ENCODE measurements at places on chromosomes 1 and 21. TPM values are rescaled to one million over a fixed set of nuclear protein-coding genes. Genes with fewer than 3 reads are reported as not detected.
A peak's percentile ranks its signal among the peaks of the same experiment; 100 is the strongest.

- H3K27me3 ChIP-seq = no peaks in the 10 kb centered on the region
- H3K4me3 ChIP-seq = no peak overlapping the region
- H3K27ac ChIP-seq = no peak overlapping the region
These were observed 192.4 kb upstream of the PTGFR start for GRCh38 chr1:78298349-78298748.

- no peaks in the 10 kb centered on the region for H3K36me3 ChIP-seq
- DNase-seq = no peak
- no peak overlapping the region for H3K4me3 ChIP-seq
- H3K27ac ChIP-seq = no peak overlapping the region
These were observed 77.9 kb upstream of the NFIA start for GRCh38 chr1:61004262-61005003.

DNA sequence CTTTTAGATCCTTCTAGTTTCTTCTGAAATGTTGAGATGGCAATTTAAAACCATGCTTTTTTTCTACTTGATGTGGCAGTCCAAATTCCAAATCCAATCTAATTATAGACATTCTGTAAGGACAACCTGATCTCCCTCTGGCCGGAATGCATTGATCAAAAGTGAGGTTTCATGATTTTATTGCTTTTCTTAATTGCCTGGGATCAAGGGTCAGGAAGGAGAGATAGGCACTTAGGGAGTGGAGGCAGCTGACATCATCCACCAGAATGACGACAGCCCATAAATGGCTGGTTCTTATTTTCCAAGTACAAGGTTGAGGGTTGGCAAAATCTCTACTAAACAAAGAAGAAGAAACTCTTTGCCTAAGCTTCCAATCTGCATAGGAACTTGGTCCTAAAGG is 46.4 kb upstream of the SCCPDH start:
- no peak overlapping the region for H3K27ac ChIP-seq
- H3K36me3 ChIP-seq = no peaks in the 10 kb centered on the region
- DNase-seq = no peak

CYP4Z1 gene
- polyA plus RNA-seq = not detected

- peaks cover 17% of the 10 kb centered on the region for H3K36me3 ChIP-seq
- peak overlapping the region; percentile 89 for H3K4me3 ChIP-seq
- DNase-seq = peak; percentile 47
- no peaks in the 10 kb centered on the region for H3K27me3 ChIP-seq
- peak overlapping the region; percentile 64 for H3K27ac ChIP-seq
These were observed 637 bp downstream of the LYPLA2 start for GRCh38 chr1:23791516-23792047.

NBPF20 gene
- polyA plus RNA-seq = 0.70 TPM

GRCh38 chr1:109762039-109762585 is 1.6 kb downstream of the EPS8L3 start:
- H3K27ac ChIP-seq = no peak overlapping the region
- H3K36me3 ChIP-seq = no peaks in the 10 kb centered on the region
- H3K27me3 ChIP-seq = no peaks in the 10 kb centered on the region
- no peak for DNase-seq
- H3K4me3 ChIP-seq = no peak overlapping the region

- H3K27me3 ChIP-seq = no peaks in the 10 kb centered on the region
- no peaks in the 10 kb centered on the region for H3K36me3 ChIP-seq
- no peak overlapping the region for H3K27ac ChIP-seq
- DNase-seq = peak; percentile 45
These were observed 18.0 kb downstream of the KIAA0319L start for GRCh38 chr1:35539073-35539823.

DNA sequence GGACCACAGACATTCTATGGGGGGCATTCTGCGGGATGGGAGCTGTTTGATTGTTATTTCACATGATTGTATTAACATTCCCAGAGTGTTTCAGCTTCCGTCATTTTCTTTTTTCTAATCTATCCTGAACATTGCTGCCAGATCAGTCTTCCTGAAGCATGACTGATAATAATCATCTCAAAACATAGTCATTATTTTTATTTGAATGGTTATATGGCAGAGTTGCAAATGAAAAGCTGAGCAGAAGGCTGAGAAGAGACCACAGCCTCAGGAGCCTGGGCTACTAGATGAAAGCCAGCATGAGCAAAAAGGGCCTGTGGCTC is 109.0 kb downstream of the ERG start:
- H3K27me3 ChIP-seq = no peaks in the 10 kb centered on the region
- no peaks in the 10 kb centered on the region for H3K4me1 ChIP-seq
- no peak overlapping the region for H3K4me3 ChIP-seq
- no peak overlapping the region for H3K27ac ChIP-seq

USH2A gene
- polyA plus RNA-seq = not detected

GRCh38 chr1:217907504-217907903 is 276.4 kb downstream of the SPATA17 start:
- no peak for DNase-seq
- H3K27me3 ChIP-seq = no peaks in the 10 kb centered on the region
- H3K27ac ChIP-seq = no peak overlapping the region
- H3K36me3 ChIP-seq = no peaks in the 10 kb centered on the region
- no peaks in the 10 kb centered on the region for H3K4me1 ChIP-seq
- no peak overlapping the region for H3K4me3 ChIP-seq

TRIM17 gene
- 15.0 TPM for polyA plus RNA-seq

DNA sequence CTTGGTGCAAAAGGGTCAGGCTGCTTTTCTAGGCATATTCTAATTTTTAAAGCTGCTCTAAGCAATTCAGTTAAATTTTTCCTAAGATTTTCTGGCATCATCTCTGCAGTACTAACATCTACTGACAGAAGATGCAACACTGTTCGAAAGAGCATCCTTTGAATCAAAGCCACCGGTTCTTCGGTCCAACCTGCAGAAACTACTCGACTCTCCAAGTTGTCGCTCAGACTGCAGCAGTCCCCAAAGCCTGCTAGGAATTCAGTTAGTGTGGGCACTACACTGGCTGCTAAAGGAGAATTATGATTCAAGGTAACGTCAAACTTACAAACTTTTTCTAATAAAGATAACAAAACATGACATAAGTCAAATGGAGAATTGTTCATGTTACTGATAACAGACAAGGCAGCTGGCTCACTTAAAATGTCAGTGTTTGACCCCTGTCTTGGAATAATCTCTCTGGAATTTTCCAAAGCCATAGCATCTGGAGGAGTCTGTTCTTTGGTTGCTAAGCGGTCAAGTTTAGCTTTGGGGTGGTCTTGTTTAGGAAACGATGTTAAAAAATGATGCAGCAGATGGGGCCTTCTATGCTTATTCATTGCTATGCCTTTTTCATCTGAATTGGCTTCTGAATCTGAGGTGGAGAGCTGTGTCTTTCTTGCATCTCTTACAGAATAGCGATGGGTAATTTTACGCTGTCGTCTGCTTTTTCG is 56.9 kb downstream of the LYST start:
- no peaks in the 10 kb centered on the region for H3K27me3 ChIP-seq
- H3K27ac ChIP-seq = no peak overlapping the region
- no peaks in the 10 kb centered on the region for H3K36me3 ChIP-seq
- no peak for DNase-seq
- no peaks in the 10 kb centered on the region for H3K4me1 ChIP-seq

DNA sequence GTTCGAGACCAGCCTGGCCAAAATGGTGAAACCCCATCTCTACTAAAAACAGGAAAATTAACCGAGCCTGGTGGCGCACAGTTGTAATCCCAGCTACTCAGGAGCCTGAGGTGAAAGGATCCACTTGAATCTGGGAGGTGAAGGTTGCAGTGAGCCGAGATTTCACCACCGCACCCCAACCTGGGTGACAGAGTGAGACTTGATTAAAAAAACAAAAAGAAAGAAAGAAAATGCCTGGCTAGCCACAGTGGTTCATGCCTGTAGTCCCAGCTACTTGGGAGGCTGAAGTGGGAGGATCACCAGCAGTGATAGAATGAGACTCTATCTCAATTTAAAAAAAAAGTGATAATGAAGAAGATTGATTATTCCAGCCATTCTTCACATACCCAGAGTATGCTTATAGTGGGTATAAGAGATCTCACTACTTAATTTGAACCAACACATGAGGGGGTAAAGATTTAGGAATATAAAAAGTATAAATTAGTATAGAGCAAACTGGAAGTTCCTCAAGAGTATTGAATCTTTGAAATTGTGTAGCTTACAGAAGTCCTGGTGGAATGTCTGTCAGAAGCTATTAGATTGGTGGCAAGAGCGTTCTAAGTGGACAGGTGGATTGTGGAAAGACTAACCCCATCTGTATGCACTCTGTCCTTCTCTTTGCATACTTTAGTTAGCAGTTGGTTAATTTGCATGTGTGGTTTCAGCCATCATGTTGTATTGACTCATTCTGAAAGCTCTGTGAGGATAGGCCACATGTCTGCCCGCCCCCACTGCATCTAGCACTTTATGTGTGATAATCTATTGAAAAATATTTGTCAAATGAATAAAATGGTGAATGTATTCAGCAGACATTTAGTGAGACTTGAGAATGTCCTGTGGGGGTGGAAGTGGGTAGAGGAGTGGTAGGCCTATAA is 25.0 kb downstream of the RLF start:
- H3K27me3 ChIP-seq = no peaks in the 10 kb centered on the region
- DNase-seq = no peak
- H3K4me1 ChIP-seq = peaks cover 18% of the 10 kb centered on the region
- H3K36me3 ChIP-seq = peaks cover 16% of the 10 kb centered on the region
- H3K4me3 ChIP-seq = no peak overlapping the region

- no peaks in the 10 kb centered on the region for H3K36me3 ChIP-seq
- DNase-seq = no peak
- no peak overlapping the region for H3K4me3 ChIP-seq
- no peaks in the 10 kb centered on the region for H3K27me3 ChIP-seq
- no peak overlapping the region for H3K27ac ChIP-seq
These were observed 8.4 kb downstream of the SLC1A7 start for GRCh38 chr1:53134042-53134485.

MMP23B gene
- 11.3 TPM for polyA plus RNA-seq

ATAD3A gene
- polyA plus RNA-seq = 77.9 TPM

DNA sequence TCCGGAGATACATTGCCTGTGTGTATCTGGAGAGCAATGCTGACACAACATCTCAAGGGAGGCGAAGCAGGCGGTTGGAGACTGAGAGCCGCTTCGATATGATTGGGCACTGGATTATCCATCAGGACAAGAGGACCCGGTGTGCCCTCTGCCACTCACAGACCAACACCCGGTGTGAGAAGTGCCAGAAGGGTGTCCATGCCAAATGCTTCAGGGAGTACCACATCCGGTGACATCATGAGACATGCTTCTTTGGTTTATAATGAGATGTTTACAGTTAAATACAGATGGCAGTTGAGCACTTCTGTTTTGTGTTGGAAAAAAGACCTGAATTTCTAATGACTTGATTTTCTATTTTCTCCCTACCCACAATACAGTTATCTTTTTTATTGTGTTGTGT is 12.1 kb downstream of the PGBD2 start:
- DNase-seq = no peak
- peaks cover 20% of the 10 kb centered on the region for H3K36me3 ChIP-seq
- no peaks in the 10 kb centered on the region for H3K27me3 ChIP-seq
- H3K27ac ChIP-seq = no peak overlapping the region

MYOC gene
- not detected for polyA plus RNA-seq
